IMR-90 (cell line): ENCODE measurements at places on chromosomes 3 and 15. TPM values are rescaled to one million over a fixed set of nuclear protein-coding genes. Genes with fewer than 3 reads are reported as not detected.

- no peak for DNase-seq
Observed at GRCh38 chr15:44243829-44244228, 44.7 kb upstream of the GOLM2 start.

DNA sequence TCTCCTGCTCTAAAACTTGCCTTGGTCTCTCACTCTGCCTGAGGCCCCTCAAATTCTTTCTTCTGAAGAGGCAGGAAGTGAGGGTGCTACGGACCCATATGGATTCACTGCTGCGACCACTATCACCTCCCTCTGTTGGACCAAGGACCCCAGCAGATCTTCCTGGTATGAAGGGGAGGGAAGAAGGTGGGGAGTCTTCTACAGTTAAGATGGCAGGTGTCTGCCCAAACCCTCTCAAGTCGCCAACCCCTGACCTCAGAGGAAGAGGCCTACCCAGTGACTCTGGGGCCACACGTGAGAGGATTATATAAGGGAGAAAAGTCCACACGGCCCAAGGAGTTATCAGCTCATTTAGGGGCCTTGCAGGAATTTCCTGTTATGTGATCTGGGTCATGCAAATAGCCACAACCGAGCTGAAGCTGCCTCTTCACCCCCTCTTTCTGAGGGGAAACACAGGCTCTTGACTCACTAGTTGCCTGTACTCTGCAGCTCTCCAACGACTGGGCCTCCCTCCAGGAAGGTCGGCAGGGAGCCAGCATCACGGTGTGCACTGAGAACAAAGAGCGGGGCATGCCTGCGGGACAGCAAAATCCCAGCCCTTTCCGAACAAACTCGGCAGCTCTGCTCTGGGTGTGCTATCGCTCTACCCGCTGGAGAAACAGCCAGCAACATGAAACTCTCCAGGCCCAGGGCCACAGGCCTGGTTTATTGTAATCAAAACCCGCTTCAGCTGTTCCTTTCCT is 116.0 kb downstream of the XXYLT1 start:
- peak; percentile 97 for DNase-seq

GRCh38 chr3:146975476-146975875 is 370.3 kb upstream of the PLSCR5 start:
- no peak for DNase-seq

GRCh38 chr15:75104804-75105557 is 81.6 kb downstream of the PPCDC start:
- peak; percentile 83 for DNase-seq

GRCh38 chr3:156611870-156612494 is 57.1 kb upstream of the SSR3 start:
- no peak for DNase-seq

GRCh38 chr3:71484452-71484851 is 99.1 kb downstream of the FOXP1 start:
- no peak for DNase-seq

DNA sequence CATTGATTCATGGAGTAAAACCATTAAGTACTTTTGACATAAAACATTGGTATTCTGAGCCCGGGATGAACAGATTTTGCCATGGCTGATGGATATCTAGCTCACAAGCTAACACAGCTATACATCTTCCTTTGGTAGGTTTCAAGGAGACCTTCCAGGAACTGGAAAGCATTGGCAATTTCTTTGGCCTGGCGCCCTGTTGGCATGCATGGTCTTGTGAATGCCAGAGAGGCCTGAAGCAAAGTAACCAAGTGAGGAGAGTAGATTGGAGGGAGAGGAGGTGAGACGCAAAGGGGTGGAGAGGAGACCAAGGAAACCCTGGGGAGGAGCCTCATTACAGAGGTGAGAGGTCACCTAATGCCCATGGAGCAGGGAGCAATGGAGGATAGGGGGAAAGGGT is 67.2 kb downstream of the SQOR start:
- no peak for DNase-seq

Gene GATM
- 0.18 and 0.28 TPM in 2 replicates for total RNA-seq

Gene SIN3A
- 25.6 and 31.5 TPM in 2 replicates for total RNA-seq

DNA sequence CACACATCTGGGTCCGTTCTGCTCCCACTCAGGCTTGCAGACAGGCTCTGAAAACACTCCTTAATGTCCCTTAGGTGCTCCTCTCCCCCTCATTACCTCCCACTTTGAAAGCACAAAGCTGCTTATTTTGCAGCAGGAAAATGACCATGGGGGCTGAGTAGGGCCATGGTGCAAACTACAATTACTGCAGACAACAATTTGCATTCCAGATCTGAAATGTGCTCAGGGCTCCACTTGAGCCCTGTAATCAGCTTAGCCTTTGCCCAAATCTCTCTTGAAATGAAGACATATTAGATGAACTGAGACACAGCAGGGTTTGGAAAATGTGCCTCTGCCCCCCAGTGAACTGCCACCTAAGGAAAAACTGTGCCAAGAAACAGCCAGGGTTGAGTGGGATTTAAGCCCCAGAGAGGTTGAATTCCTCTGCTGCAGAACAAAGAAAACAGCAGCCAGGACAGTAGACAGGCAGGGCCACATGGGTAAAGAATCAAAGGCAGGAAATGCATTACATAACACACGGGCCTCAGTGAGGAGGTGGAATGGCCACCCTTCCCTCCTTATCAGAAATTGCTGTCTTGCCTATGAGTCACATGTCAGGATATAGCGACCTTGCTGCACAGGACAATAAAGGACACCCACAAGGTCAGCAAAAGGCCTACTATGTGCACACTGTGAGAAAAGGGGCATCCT is 126.8 kb upstream of the ARHGEF3 start:
- no peak for DNase-seq

DNA sequence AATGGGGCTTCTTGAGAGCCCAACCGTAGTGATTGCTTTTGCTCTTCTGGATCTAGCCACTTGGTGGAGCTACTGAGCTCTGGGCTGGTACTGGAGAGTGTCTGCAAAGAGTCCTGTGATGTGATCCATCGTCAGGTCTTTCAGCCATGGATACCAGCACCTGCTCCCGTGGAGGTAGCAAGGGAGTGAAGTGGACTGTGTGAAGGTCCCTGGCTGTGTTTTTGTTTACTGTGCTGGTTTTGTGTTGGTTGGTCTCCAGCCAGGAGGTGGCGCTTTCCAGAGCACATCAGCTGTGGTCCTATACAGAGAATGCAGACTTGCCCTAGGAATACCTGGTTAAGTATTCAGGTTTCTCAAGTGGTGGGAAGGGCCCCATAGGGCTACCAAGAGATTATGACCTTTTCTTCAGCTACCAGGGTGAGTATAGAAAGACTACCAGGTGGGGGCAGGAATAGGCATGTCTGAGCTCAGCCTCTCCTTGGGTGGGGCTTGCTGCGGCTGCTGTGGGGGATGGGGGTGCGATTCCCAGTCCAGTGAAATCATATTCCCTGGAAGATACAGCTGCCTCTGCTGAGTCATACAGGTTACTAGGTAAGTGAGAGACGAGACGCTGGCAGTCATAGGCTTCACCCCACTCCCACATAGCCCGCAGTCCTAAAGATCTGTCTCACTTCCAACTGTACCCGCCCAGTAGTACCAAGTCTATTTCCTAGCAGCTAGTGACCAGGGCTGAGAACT is 733.7 kb downstream of the ZNF385D start:
- no peak for DNase-seq

Gene STXBP5L
- not detected in 2 replicates for total RNA-seq
